Lung microvascular endothelial cell (primary cell): ENCODE measurements at places on chromosomes 16 and 17.

DNA sequence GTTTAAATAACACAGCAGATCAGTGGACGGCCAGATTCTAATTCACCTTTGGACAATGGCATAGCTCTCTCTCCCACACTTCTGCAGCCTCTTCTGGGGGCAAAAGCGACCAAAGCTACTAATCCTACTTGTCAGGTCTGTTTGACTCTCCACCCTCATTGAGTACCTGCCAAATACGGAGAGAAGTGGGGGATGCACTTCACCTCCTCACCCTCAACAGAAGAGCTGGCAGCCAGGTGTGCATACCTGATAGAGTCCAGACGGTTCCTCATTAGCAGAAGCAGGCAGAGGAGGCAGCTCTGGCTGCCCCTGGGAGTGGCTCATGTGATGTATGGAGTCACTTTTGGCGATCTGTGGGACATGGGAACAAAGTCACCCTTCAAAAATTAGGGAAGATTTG, 4.9 kb downstream of the DNAH3 start:
- no peak for DNase-seq

- DNase-seq, result no peak
Measured at GRCh38 chr17:9173386-9173983, 152.2 kb downstream of the NTN1 start.

DNA sequence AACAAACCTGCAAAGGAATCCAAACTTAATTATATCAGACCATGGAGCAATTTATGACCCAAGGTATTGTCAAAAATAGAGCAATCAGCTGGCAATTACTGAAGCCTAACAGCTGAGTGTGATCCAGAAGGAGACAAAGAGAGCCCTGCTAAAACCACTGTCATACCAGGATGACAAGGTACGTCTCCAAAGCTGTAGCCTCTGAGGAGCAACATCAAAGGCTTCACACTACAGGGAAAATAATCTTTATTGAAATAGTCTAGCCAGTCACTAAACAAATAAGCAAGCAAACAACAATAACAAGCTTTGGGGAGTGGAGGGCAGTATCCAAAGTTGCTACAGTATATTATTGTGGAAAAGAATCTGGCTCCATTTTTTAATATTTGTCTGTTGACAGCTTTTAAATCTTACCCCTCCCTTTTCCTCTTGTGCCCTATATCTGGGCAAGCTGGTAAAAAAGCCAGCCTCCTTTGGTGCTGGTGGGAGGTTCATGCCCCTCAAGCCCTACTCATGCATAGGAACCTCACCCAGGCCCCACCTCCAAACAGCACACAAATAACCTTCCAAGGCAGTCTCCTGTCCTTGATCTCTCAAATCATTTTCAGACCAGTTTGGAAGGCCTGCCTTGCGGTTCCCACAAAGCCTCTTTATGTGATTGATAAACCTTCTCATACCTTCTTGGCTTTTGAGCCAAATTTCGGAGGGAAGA, 73.7 kb downstream of the ITFG1 start:
- DNase-seq, result no peak

GRCh38 chr17:38451840-38452529, 23.7 kb downstream of the ARHGAP23 start:
- DNase-seq, result peak; percentile 91

DNA sequence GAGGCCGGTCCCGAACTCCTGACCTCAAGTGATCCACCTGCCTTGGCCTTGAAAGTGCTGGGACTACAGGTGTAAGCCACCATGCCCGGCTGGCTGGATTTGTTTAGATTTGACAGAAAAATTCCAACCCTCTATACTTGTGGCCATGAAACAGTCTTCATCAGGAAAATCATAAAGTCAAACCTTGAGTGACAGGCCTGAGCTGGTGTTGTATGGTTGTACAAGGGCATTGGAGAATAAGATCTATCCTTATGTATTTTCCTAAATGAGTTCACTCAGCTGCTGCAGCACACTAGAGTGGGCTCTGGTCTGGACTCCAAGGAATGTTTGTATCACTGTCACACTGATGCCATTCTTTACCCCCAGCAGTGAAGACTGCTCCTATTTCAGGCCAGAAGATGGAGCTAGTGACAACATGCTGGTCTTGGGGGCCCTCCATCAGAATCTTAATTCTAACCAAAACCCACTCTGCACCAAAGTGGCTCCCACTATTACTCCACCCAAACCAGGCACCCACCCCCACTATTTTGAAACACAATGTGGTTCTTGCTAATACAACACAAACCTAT, 27.4 kb downstream of the SNX11 start:
- DNase-seq, result no peak

- DNase-seq, result no peak
Measured at GRCh38 chr16:21593530-21594289, 5.7 kb upstream of the METTL9 start.
